ENCODE measurements at places on chromosomes 5 and 9.

DNA sequence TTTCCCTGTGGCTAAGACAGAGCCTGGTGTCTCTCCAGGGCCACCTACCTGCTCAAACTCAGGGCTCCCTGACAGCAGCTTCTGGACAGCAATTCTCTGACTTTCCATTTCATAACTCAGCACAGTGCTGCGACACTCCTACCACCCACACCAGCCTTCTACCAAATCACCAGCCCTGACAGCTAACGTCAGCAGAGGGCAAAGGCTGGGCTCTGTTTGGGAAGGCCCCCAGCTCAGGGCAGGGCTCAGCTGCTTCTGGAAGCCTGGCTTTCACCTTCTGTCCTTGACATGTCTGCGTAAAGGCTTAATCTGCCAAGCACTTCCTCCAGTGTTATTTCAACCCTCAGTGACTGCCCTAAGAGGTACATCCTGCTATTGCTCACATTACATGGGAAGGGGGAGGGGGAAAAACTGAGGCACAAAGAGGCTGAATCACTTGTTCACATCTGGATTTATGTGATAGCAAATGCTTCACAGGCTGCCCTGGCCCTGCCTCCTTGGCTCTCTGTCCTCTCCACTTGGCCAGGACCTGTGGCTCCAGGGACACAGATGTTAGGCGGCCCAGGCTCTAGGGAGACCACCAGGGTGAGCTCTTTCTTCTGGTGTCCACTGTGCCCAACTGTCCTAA lies 102.5 kb upstream of the PANK3 start:
- H3K4me1 ChIP-seq = peaks cover 10% of the 10 kb centered on the region
- no peak overlapping the region for H3K27ac ChIP-seq
- H3K4me3 ChIP-seq = no peak overlapping the region

- no peak for DNase-seq
- no peak overlapping the region for H3K27ac ChIP-seq
- no peak overlapping the region for H3K4me3 ChIP-seq
Observed at GRCh38 chr5:146041180-146041789, 64.1 kb downstream of the PLAC8L1 start.

GRCh38 chr5:153792305-153792704 lies 246.4 kb downstream of the FAM114A2 start:
- no peak overlapping the region for H3K27ac ChIP-seq
- no peaks in the 10 kb centered on the region for H3K4me1 ChIP-seq
- H3K4me3 ChIP-seq = no peak overlapping the region

DNA sequence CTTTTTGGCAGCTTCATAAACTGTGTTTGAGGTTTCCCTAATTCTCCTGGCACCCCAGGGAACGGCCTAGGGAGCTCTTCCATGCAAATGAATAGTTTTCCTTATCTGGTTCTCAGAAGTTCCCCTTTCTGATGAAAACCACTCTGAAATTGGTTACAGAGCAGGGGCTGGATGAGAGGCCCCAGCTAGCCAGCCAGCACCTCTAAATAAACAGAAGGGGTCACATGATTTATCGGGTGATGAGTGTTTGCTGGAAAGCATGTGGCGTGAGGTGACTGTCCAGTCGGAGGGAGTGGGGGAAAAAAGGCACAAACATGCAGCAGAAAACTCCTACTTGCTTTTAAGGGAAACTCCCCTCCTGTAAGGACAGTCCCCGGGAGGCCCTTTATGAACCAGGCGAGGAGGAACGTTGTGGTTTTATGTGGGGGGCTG lies 261.2 kb upstream of the ANKRD55 start:
- H3K4me1 ChIP-seq = peaks cover 10% of the 10 kb centered on the region
- no peaks in the 10 kb centered on the region for H3K36me3 ChIP-seq
- no peak overlapping the region for H3K4me3 ChIP-seq
- DNase-seq = no peak
- no peaks in the 10 kb centered on the region for H3K27me3 ChIP-seq
- no peak overlapping the region for H3K27ac ChIP-seq

GRCh38 chr9:131740898-131741297 lies 1.0 kb upstream of the RAPGEF1 start:
- no peak for DNase-seq
- H3K4me1 ChIP-seq = peaks cover 48% of the 10 kb centered on the region
- no peak overlapping the region for H3K27ac ChIP-seq
- H3K4me3 ChIP-seq = no peak overlapping the region
- H3K36me3 ChIP-seq = no peaks in the 10 kb centered on the region

DNA sequence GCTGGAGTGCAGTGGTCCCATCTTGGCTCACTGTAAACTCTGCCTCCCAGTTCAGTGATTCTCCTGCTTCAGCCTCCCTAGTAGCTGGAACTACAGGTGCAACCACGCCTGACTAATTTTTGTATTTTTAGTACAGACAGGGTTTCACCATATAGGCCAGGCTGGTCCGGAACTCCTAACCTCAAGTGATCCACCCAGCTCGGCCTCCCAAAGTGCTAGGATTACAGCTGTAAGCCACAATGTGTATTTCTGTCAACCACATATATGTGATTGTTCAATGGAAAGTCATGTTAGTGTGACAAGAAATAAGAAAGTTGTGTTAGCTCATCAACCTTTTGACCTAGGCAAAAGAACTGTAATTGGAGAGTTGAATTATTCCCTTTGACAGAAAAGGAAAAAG lies 677.1 kb upstream of the CHD1 start:
- no peaks in the 10 kb centered on the region for H3K36me3 ChIP-seq
- no peak for DNase-seq
- no peaks in the 10 kb centered on the region for H3K27me3 ChIP-seq
- H3K27ac ChIP-seq = no peak overlapping the region
- no peaks in the 10 kb centered on the region for H3K4me1 ChIP-seq
